OCI-LY7 (cell line): ENCODE measurements at places on chromosomes 11 and 22. TPM values are rescaled to one million over a fixed set of nuclear protein-coding genes. Genes with fewer than 3 reads are reported as not detected.

DNA sequence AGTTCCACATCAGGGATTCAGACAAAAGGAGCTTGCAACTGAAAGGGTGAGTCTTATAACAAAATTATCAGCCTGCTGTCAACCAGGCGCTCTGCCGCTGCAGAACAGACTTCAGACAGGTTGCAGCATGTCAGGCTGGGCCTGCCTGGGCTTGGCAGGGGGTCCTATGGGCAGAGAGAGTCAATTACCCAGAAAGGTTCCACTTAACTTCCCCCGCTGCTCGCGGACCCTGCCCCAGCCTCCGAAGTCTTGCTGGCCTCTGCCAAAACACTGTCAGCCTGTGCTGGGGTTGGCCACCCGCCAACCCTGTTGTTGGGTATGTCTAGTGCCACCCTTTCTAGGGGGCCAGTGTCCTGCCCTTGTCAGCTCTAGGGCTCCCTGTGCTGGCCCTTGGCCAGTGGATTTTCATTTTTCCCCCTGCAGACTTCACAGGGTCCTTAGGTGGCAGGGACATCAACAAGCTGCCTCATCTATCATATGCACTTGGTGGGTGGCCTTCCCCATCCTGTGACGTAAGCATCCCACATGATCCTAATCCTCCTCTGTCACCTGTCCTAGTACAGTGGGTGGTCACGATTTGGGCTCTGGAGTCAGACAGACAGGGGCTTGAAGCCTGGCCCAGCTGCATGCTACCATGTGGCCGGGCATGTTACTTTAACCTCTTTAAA is 166.5 kb upstream of the CADM1 start:
- DNase-seq, result no peak

DNA sequence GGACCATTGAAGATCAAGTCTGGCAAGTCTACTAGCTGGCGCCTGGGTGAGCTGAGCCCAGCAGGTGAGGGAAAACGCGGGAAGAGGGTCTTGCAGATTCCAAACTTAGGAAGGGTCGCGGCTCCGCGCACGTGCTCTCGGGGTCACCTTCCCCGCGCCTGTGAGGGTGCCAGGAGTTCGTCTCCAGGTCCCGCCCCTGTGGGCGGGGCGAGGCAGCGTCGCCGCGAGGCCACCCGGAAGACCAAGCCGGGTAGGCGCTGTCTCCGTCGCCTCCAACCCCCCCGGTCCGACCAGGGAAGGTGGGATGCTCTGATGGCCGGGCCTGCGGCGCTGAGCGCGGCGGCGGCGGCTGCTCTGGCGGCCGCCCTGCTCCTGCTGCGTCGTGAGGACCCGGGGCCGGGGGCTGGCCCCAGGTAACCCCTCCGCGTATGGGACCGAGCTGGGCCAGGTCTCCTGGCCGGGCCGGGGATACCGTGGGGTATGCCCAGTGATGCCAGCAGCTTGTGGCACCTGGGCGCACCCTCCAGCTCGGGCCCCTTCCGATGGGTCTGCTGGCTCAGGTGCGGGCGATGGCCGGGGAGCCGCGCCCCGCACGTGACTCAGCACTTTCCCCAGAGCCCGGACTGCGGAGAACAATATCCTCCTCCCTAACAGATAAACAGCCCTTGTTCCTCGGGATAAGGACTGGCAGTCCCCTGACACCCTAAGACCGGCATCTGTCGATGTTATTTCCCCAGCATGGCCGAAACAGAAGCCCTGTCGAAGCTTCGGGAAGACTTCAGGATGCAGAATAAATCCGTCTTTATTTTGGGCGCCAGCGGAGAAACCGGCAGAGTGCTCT is at the start of gene HTATIP2:
HTATIP2 (plus strand) TSS at position 215 of the 841 bp plus-strand sequence; CDS start at position 739, 524 bp downstream.
- no peak for DNase-seq

- no peak for DNase-seq
These were observed 40.0 kb upstream of the CREB3L1 start for GRCh38 chr11:46237248-46238077.

DNA sequence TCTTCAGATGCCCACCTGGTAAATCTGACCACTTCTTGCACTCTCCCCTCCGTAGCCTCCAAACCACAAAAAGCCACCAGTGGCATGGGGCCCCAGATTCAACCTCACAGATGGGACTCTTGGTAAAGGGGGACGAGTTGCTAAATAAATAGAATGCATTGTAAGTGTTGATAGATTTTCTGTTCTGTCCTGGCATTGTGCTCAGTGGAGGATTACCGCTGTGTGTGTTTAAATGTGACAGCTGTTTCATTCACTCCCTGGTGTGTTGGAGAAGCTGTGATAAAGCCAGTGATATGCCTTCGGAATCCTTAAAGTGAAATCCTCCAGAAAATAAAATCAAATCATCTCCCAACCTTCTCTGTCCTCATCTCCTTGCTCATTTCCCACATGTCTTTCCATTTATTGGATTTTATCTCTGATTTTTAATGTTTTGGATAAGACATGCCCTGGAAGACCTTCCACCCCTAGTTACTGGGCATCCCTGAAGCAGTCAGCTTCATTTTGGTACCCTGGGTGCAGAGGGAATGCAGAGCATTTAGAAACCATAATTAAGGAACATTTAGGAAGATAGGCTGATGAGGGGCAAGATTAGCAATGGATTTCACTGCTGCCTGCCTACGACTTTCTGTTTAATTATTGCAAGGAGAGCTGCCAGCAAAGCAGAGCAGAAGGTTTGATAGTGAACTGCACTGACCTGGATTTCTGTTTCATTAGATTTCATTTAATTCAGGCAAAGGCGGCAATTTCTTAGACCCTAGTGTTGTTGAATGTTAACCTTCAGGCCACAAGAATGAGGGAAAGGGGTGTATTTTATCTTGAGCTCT is 460.9 kb upstream of the KIRREL3 start:
- DNase-seq, result no peak

DNA sequence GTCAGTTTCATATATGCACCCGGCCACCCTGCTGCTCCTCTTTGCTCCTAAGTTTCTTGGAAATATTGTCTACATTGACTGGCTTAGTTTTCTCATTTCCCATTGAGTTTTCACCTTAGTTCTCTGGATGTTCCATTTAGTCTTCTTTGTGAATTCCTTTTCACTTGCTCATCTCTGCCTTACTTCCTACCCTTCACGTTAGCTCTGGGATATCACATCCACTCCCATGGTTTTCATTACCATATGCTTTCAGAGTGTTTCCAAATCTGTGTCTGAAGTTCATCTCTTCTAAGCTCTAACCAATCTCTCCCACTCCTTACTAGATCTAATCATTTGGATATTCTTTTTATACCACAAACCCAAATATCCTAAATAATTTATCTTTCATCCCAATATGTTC is 226.4 kb downstream of the FAM76B start:
- no peak for DNase-seq

DNA sequence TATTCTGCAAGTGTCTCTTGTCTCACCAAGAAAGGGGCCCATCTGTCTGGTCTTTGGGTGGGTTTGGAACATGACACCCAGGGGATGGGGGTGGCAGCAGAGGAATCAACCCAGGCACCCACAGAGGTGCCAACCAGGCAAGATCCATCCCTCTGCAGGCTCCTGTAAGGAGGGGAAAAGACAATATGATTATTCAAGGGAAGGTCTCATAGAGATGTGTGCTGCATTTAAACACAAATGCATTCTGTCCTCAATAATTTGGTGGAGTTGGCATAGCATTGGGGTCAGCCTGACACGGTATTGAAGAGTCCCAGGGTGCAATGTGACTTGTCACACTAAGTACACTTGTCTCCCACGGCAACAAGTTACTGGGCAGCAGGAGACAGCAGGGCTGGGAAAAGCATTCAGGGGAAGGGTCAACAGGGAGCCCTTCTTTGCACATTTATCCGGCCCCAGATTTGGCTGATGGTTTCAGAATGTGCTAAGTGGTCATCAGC is 33.1 kb upstream of the SPON1 start:
- DNase-seq, result no peak

- peak; percentile 8 for DNase-seq
These were observed 33.3 kb downstream of the MARK2 start for GRCh38 chr11:63871962-63872799.

SOX6 gene
- not detected in 2 replicates for total RNA-seq

MOGAT2 gene
- total RNA-seq, result not detected in 2 replicates

CNGA4 gene
- total RNA-seq, result 0.97 and 1.0 TPM in 2 replicates
